Stimulated activated CD8-positive, alpha-beta memory T cell treated with anti-CD3 and anti-CD28 coated beads, Interleukin-4, amount 100 ng/mL, for 4 hours (primary cell): ENCODE measurements at places on chromosomes 5 and 9.

DNA sequence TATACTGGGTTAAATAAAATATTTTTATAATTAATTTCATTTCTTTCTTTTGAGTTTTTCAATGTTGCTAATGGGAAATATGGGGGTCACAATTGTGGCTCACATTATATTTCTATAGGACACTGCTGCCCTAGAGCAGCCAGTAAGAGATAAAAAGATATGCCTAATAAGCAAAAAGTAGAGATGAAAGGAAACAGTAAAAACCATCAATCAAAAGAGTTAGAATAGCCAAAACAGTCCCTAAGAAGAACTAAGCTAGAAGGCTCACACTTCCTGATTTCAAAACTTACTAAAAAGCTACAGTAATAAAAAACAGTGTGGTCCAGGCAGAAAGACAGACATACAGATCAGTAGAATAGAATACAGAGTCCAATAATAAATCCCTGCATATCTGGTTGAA, 104.4 kb downstream of the FANCC start:
- no peak for DNase-seq

- no peak for DNase-seq
These were observed 11.7 kb downstream of the TSPAN17 start for GRCh38 chr5:176658817-176659511.

GRCh38 chr9:129840034-129840433, 4.8 kb downstream of the USP20 start:
- no peak for DNase-seq

DNA sequence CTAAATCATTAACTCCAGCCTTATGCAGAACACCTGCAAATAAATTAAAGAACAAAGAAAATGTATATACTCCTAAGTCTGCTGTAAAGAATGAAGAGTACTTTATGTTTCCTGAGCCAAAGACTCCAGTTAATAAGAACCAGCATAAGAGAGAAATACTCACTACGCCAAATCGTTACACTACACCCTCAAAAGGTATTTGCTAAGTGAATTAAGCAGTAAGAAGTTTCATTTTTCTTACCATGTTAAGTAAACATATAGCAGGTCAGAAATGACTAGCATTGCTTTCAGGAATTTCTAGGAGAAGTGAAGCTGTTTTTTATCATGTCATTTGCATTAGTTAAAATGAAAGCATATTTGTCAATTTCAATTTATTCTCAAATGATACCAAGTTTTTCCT, 92.7 kb downstream of the MELK start:
- no peak for DNase-seq

GRCh38 chr5:96481867-96482266, 48.8 kb upstream of the PCSK1 start:
- no peak for DNase-seq

- DNase-seq: no peak
These were observed 3.9 kb upstream of the HK3 start for GRCh38 chr5:176902911-176903664.

- no peak for DNase-seq
These were observed 19.1 kb downstream of the PHF2 start for GRCh38 chr9:93595461-93595860.
